Sciatic nerve (tissue), 2 donors: ENCODE measurements at places on chromosomes 16 and 17.

GRCh38 chr17:39643271-39643670, 6.3 kb downstream of the STARD3 start:
- DNase-seq, result no peak

DNA sequence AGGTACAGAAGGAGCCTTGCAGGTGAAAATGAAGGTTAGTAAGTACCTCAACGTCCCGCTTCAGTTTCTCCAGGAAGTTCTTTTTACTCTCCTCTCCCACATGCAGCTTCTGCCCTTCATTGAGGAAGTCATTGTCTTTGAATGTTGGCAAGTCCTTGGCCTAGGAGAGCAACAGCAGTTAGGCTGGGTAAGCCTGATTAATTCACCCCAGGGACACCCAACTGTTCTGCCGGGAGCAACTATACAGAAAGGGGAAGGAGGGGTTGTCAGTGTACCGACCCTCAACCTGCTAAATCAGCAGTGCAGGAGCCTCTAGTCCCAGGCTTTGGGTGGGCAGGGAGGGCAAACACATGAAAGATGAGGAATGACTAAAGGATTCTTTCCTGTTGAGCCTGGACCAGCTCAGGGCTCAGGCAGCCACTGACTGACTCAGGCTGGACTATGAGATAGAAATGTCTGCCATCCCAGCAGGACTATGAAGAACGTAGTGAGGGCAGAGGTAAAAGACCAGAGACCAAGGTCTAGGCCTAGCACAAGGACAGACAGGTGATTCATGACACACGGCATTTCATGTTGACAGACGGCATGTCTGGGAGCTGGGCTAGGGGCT, 21.6 kb downstream of the PIP4K2B start:
- DNase-seq, result no peak

- DNase-seq, result peak; percentile 56
These were observed 14.4 kb downstream of the CANT1 start for GRCh38 chr17:78995022-78995760.

GRCh38 chr17:60040843-60041242, 37.9 kb downstream of the HEATR6 start:
- DNase-seq, result no peak

DNA sequence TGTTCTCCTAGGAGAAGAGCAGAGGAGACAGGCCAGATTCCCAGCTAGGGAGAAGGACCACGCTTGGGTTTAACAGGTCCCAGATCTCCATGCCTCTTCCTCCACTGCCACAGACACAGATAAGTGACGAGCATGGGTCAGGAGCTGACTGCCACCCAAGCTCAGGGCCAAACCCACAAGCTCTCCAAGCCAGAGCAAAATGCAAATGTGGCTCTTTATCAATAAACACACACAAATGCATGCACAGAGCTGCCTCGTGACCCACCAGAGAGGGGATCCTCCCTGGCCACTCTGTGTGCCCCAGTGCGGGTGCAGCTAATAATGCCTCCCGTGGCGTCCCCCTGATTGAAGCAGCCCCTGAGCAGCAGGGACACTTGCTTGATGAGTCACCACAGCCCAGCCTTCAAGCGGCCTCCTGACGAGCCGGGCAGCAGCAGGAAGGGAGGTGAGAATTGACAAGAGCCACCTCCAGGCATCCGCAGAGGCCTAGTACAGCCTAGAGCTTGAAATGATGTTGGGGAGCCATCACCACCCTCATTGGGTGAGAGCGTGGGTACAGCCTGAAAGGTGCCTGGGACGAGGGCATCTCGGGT, 143.9 kb downstream of the CCDC182 start:
- DNase-seq, result no peak

- no peak for DNase-seq
These were observed 17.5 kb upstream of the MT4 start for GRCh38 chr16:56547120-56547948.

DNA sequence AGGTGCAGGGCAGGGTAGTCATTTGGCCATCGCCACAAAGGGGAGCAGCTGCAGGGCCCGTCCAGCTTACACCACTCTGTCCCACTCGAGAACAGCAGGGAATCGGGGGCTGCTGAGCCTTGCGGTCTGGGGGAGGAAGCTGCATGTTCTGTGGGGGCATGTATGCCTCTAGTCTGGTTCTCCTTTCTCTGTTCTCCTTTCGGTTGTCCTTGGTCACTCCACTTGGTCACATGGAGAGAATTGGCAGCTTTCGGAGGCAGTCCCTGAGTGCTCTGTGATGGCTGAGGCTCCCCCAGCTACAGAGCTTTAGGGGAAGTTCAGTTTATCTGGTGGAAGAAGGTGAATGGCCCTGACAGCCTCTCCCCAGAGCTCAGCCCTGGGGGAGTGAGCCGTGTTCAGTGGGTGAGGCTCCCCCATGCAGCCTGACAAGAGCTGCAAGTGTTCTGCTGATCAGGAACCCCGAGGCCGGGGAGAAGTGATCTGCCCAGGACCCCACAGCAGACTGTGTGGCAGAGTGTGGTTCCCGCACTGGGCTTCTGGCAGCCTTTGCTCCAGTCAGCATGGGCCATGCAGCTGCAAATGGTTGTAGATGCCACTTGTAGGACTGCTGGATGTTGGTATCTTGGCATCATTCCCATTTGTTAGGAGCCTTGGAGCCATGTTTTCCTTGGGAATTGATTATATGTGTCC, 22.3 kb upstream of the SMPD3 start:
- no peak for DNase-seq

DNA sequence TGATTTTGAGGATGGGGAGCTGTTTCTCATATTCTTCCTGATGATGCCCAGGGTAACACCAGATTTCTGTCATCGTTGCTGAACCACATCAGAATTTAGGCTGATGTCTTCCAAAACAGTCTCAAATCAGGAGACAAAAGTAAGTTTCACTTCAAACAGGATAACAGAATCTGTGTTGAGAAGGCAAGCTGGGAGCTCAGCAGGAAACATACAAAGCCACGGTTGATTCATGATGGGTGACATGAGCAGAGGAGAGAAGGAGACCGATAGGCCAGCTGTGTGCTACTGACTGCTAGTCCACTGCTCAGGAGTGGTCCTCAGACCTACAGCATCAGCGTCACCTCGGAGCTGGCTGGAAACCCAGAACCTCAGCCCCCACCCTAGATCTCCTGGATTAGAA, 62.9 kb upstream of the RCVRN start:
- DNase-seq, result no peak

- no peak for DNase-seq
These were observed 17.0 kb downstream of the BEAN1 start for GRCh38 chr16:66444049-66444481.

DNA sequence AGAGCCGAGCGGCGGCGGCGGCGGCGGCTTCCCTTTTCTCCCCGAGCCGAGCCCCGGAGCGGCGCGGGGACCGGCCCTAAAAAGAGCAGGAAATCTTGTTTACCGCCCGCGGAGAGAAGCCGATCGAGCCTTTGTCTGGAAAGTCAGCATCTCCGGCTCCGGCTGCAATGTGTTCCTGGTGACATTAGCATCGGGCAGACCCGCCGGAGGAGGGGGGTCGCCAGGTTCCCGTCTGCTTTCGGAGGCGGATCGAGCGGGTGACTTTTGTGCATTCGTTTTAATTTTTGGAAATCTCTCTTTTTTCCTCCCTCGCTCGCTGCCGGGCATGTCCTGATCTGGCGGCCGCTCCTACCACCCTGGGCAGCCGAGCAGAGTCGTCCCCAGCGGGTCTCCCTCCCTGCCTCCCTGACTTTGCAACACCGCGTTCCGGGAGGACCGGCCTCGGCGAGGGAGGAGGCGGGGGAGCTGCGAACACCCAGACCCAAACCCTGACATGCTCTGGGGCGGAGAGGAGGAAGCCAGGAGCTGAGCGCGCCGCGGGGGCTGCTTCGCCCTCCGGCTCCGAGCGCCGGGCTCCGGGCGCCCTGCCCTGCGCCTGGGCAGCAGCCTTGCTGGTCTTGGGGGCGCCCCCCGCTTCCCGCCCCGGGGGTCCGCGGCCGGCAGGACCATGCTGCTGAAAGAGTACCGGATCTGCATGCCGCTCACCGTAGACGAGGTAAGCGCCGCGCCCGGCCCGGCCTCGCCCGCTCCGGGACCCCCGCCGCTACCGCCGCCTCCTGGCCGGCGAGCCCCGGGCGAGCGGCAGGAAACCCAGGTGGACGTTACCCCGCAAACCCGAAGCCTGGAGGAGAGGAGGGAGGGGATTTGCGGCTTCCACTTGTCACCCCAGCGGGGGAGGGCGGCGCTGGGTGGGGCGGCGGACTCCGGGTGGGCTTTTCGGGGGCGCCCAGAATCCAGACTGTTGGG, 690 bp downstream of the PITPNC1 start:
- DNase-seq, result peak; percentile 75

DNA sequence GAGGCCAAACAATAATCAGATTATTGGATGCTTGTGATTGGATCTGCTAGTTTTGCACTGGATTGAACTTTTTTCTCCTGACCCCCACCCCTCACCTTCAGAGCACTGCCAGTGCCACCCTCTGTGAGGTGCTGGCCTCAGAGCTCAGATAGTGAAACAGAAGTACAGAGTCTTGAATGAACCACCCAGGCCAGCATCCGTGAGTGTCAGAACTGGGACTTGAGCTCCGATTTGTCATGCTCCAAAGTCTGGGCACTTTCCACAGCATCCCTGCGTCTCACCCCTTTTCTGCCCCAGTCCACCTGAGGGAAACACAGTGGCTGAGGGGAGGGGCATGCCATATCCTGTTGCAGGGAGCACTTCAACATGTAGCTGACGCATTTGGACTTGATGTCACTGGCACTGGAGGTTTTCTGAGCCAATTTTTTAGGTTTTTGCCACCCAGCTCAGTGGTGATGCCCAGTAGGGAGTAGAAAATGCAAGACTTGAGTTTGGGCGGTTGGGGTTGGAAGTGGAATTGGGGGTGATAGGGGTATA, 47.3 kb downstream of the SMPD3 start:
- no peak for DNase-seq

- no peak for DNase-seq
These were observed 135.7 kb upstream of the ZFHX3 start for GRCh38 chr16:73183611-73184092.

- DNase-seq, result no peak
These were observed 19.1 kb upstream of the CHST6 start for GRCh38 chr16:75514296-75514695.

DNA sequence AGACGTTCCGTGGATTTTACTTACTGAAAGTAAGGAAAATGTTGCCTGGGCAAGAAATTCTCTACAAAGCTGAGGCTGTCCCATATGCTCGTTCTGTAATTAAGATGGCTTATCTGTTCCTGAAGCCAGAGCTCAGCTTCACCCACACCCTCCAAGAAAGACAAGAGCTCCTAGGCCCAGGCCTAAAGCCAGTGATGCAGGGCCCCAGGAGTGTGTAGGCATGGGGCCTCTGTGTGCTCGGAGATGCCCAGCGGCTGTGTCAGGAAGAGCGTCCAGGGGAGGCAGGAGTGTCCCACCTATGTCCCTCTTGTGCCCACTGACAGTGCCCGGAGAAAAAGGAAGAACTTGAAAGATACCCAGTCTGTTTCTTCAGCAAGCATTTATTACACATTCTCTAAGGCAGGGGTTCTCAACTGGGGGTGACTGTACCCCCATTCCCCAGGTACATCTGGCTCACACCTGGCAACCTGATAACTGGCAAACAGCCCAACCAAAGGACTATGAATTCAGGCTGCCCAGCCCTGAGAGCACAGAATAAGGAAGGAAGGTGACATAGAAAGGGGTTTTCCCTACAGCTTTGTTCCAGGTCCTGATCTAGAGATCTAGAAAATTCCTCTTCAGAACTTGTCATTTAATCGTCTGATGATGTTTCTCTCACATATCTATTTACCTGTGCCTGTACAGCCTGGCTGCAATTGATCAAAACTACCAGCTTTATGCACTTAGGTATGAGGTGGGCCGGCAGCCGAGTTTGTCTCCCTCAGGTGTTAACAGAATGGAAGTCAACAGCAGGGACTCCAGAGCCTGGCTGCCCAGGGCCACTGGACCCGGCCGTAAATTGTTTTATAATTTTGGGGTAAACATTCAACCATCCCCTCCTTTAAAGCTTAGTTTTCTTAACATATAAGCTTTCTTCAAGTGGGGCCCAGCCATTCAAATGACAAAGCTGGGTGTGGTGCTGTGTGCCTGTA, 12.0 kb downstream of the SNN start:
- no peak for DNase-seq

DNA sequence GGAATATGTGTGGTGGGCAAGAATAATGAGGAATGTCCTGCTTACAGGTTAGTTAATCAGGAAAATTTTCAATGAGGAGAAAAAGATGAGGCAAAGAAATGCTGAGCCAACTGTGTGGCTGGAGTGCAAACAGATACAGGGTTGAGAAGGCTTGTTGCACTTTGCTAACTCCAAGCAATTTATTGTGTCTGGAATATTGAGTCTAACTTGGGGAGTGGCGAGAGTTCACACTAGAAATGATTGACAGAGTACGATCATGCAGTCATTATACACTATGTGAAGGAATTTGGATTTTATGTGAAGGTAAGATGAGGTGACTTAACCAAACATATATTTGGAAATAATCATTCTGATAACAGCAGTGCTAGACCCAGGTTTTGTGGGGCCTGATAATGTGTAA, 185.0 kb upstream of the ELAC2 start:
- DNase-seq, result no peak

GRCh38 chr16:73599351-73599750, 551.4 kb upstream of the ZFHX3 start:
- no peak for DNase-seq

DNA sequence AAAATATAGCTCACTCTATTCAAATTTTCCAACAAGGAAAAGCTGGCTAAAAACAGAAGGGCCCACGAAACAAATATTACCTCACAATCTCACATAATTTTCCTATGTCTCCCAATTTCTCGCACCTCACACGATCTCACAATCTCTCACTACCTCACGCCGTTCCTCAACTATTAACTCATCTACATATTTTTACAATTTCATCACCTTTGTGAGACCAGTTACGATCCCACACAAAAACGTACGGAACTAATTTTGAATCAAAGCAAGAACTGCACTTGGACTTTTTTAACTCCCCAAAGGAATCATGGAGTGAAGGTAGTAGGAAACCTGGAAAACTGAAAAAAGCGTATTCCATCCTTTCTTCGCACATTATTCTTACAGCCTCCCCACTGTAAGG, 1.1 kb downstream of the CBX1 start:
- DNase-seq, result no peak

- DNase-seq, result no peak
These were observed 377.1 kb downstream of the SOX9 start for GRCh38 chr17:72497915-72498314.

GRCh38 chr17:79385962-79386563, 224.8 kb downstream of the RBFOX3 start:
- no peak for DNase-seq

DNA sequence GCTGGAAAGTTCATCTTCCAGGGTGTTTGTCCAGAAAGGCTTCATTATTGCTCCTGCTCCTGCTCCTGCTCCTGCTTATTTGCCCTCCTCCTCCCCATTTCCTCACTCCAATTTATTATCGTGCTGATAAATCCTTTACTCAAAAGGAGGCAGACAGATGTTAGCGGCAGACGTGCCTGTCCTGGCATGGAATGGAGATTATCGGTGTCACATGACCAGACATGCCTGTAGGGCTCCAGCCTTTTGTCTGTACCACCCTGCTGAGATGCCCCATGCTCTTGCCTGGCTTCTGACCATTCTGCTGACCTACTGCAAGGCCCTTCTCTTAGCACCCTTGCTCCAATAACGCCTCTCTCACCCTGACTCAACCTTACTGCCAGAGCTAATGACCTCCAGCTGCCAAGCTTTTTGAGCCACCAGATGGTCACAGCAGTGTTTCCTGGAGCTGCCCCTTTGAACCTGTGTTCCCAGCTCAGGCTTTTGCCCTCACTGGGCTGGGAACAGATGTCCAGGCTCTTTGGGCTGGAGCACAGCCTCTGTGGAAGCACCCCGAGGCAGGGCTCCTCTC, 12.8 kb downstream of the DNAH9 start:
- DNase-seq, result no peak

GRCh38 chr16:81440888-81441761, 3.5 kb upstream of the CMIP start:
- DNase-seq, result no peak

GRCh38 chr17:17872547-17873345, 36.0 kb upstream of the SREBF1 start:
- DNase-seq, result no peak
